ENCODE measurements at places on chromosomes 3 and 15.

- no peak for DNase-seq
These were observed 48.4 kb upstream of the IP6K2 start for GRCh38 chr3:48765376-48765775.

- DNase-seq: no peak
These were observed 60.8 kb upstream of the ANKRD34C start for GRCh38 chr15:79221696-79222095.

DNA sequence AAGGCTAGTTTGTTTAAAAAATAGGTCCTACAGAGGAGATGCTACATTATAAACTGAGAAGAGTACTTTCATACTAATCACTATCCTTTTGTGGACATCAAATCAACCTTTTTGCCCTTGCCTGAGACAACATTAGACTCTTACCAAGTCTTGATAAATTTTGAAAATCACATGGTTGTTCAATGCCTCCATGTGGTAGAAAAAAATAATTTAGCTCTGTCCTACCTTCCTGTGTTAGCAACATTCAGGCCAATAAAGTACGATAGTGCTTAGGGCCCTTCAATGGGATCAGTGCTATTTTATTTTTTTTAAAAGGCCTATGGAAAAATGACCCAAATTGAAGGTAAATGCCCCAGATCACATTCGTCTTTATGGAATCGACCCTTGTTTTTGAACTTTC is 5.0 kb upstream of the UBE2E1 start:
- no peak for DNase-seq

DNA sequence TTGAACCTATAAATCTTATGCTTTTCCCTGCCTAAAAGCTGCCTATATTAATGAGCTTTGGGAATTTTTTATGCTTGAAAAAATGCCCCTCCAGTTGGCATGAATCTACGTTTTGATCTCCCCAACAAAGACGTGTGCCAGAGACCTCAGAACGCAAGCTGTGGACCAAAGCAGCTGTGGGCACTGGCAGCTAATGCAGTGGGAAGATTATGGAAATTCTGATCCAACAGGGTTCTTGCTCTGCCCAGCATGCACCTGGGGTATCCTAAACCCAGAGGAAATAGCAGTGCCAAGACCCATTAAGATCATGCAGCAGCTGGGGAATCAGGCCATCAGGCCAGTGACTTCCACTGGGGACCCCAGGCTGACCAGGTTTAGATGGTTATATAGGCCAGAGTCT is 423.0 kb downstream of the ZBBX start:
- no peak for DNase-seq

GRCh38 chr15:99403597-99403996 is 152.3 kb downstream of the LRRC28 start:
- no peak for DNase-seq

- DNase-seq: no peak
These were observed 12.3 kb upstream of the ULK4 start for GRCh38 chr3:41974223-41974622.

GRCh38 chr3:11117591-11117990 is 36.7 kb upstream of the HRH1 start:
- DNase-seq: no peak

GRCh38 chr15:92690395-92690794 is 34.8 kb upstream of the FAM174B start:
- DNase-seq: no peak

DNA sequence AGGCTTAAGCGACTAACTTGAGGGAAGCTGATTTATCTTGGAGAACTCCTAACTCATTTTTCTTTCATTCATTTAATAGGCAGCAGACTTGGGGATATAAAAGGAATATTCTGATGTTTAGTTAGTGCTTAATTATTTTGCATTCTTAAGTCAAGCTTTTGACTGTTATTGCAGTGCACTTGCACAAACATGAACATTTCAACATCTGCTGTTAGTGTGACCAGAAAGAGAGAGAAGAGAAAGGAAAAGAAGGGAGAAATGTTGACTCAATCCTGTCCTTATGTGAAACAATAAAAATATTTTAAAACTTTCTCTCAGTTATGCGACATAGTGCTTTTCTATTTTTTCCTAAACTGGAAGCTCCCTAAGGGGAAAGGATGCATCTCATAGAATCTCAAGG is 507.8 kb downstream of the LPP start:
- DNase-seq: no peak

- no peak for DNase-seq
These were observed 147.1 kb upstream of the IGF1R start for GRCh38 chr15:98501192-98501591.

- no peak for DNase-seq
These were observed 83.5 kb upstream of the ZNF280D start for GRCh38 chr15:56816781-56817180.

DNA sequence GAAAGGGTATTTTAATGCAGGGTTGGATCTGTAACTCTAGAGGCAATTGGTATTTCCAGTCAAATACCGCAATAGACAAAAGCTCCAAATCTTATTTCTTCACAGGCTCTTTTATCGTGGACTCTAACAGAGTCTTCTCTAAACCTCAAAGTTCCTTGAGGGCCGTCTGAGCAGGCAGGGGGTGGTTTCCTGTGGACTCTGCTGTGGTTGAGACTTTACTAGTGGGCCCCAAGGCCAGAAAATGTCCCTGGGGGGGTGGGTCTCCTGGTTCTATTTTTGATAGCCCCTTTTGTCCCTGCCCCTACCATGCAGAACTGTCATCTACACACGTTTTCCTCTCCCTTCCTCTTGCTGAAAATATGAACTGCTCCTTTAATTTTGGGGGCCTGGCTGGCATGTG is 80.1 kb downstream of the ASB7 start:
- DNase-seq: no peak

DNA sequence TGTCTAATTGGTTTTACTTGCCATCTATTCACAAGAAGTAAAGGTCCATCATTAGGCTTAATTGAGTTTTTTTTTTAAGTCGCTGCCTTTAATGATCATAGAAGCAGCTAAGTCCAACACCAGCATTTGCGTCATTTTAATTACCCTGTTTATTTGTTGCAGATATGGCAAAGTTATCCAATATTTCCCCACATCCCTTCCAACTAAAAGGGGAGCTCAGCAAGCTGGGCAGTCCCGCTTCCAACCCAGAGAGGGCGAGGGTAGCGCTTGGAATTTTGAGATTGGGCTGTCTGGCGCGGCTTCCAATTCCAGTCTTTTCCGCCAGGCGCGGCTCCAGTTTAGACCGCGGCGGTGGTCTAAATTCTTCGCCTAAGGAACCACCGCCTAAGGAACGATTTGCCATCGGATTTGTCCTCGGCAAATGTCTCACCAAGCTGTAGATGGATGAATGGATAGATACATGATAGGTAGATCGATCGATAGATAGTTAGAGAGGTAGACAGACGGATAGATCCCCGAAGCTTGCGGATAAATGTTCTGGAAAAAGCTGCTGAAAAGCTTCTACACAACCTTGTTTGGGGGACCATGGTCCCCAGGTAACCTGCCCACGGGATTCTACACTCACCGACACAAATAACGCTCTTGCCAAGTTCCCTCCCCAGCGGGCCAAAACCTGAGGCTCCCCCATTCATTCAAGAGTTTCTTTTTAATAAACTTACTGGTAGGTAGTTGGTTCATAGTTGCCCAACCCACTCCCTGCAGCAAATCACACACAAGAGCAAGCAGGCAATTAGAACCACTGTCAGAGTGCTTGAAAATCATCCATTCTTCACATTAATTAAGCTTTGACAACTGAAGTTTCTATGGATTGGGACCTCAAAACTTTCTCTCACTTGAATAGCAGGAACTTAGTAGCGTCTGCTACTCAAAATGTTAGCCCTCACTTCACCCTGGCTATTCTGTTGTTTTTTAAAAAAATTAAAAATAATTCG is 49.1 kb downstream of the ZIC4 start:
- DNase-seq: no peak

GRCh38 chr15:64343222-64343621 is 12.8 kb downstream of the CSNK1G1 start:
- no peak for DNase-seq

GRCh38 chr15:44315773-44316465 is 27.4 kb downstream of the GOLM2 start:
- DNase-seq: no peak

DNA sequence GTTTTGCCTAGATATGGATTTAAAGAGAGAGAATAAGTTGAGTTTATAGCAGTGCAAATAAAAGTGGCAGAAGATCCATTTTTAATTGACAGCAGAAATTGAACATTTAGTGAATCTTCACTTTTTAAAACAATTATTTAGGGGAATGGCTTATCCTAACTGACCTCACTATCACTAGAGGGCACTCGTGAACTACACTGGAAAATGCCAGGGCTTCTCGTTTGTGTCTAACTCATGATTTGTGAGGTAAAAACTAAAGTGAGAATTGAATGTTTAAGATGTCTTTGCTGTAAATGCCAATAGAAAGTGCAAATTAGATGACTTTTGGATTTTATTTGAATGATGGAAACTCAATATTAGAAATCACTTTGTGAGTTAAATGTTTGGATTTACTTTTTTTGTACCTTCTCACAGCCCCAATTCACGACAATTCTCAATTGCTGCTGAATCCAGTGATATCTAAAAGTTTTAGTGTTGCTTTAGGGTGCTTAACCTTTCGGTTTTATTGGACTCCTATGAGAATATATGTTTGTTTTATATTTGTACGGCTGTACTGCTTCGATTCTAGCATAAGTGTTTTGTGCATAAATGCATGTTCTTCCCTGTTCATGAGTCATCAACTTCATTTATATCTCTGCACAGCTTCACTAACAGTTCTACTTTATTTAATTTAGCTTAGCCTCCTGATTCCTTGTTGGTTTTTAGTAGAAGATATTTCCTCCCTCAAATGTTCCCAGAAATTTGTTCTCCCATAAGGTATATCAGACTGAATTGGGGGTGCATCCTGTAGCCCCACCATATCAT is 462.1 kb downstream of the MFSD1 start:
- DNase-seq: no peak

- no peak for DNase-seq
These were observed 713.5 kb upstream of the LMCD1 start for GRCh38 chr3:7787871-7788828.

GRCh38 chr3:100274361-100274760 is 13.6 kb downstream of the TBC1D23 start:
- no peak for DNase-seq

DNA sequence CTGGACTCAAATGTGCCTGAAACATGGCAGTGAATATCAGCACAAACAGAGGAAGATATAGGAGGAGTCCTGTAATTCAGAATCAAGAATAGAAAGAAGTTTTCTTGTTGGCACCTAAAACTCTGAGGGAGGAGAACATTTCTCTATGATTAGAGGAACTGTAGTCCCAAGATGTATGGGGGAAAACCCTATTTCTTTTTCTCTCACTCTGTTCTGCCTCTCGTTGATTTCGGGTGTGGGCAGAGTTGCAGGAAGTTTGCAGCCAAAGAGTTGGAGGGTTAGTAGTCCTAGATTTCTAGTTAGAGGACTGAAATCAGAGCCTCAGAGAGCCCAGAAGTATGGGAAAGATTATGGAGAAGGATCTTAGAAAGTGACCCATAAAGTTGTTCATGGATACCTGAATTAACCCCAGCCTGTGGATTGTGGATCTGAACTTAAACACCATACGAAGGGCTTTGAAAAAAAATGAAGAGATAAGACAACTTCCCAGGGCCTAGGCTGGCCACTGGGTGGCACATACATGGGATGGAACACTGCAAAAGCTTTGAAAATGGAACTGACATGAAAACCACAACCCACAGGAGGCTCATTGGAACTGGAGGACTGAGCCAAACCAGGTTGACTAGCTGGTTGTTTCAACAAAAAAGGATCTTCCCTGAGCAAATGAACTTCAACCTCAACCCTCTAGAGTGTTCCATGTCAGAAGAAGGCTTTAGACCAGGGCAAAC is 34.6 kb downstream of the FMN1 start:
- DNase-seq: no peak

GRCh38 chr15:63156755-63157117 is 541 bp downstream of the RPS27L start:
- DNase-seq: no peak

GRCh38 chr3:83033133-83033532 is 1271.7 kb upstream of the GBE1 start:
- DNase-seq: no peak

GRCh38 chr3:126956361-126956760 is 26.6 kb upstream of the PLXNA1 start:
- no peak for DNase-seq

DNA sequence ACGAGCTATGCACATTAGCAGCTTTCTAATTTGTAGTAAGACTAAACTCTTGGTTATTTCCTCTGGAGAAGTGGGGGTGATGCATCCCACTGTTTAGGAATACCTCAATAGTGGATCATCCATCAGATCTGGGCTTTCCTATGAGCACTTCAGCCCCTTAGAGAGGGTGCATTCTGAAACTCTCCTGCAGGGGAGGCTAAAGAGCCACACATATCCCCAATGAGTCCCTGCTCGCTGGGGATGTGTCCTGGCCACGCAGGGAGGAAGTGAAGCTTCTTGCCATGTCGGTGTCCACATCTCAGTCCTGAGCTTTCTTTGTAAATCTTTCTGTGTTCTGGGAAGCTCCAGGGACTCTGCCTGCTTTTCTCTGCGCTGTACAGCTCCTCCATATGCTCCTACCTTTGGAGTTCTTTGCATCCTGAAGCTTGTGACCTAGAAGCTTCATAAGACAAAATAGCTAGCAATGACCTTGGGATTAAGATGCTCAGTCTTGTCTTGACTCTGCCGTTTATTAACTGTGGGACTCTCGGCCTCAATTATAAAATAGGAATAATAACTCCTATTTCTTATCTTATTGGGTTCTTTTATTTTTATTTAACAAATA is 28.3 kb upstream of the MASP1 start:
- peak; percentile 26 for DNase-seq

DNA sequence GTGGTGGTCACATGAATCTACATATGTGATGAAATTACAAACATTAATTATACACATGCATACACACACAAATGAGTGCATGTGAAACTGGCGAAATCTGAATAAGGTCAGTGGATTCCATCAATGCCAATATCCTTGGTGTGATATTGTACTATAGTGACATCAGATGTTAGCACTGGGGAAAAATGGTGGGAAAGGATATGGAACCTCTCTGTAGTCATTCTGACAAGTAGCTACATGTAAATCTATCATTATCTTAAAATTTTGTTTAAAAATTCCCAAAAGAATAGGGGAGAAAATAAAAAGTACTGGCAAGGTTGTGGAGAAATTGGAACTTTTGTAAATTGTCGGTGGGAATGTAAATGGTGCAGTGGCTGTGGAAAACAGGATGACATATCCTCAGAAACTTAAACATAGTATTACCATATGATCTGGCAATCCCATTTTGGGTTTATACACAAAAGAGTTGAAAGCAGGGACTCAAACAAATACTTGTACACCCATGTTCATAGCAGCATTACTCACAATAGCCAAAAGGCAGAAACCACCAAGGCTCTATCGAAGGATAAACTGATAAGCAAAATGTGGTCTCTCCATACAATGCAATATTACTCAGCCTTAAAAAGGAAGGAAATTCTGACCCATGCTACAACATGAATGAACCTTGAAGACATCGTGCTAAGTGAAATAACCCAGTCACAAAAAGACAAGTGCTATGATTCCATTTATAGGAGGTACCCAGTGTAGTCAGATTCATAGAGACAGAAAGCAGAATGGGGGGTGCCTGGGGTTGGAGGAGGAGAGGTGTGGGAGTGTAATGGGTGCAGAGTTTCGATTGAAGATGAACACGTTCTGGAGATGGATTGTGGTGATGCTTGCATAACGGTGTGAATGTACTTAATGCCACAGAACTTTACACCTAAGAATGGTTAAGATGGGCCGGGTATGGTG is 25.3 kb upstream of the HRH1 start:
- DNase-seq: no peak
